ENCODE measurements at places on chromosomes 6 and 20.

DNA sequence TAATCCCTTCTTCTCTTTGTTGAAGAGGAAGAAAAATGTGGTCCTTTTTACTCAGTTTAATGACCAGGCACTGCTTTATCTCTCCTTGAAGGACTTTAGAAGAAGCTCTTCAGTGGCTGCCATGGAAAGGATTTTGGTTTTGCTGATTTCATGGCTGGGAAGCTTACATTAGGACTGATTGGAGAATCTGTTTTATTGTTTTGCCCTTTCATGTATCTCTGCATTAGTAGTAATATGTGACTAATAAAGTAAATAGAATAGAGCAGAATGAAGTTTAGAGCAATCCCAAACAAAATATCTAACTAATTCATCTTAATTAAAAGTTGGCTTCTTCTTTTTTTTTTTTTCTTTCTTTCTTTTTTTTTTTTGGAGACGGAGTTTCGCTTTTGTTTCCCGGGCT is 502.9 kb downstream of the HAO1 start:
- no peak for DNase-seq

DNA sequence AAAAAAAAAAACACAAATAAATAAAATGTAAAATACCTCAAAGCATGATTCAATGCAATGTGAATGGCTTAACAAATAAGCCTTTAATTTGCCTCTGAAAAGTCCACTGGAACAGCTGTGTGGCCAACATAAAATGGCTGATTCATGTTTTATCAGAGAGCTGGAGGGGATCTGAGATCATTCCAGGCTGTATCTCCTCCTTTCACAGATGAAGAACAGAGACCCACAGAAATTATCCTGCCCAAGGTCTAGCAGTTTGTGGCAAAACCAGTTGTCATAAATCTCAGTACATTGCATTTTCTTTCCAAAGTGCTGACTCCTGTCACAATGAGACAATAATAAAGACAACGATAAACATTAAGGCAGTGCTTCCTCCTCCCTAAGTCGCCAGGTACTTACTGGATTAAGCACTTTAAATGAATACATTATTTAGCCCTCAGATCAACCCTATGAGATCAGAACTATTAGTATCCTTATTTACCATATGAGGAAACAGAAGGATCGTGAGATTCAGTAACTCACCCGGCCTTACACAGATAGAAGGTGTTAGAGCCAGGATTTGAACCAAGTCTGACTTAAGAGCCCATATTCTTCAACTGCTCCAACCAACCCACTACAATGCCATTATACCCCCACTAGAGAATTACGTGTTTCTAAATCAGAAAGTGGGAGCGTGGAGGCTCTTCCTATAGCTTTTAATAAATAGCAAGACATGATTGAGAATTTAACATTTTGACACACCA is 118.3 kb downstream of the KIF13A start:
- no peak for DNase-seq

DNA sequence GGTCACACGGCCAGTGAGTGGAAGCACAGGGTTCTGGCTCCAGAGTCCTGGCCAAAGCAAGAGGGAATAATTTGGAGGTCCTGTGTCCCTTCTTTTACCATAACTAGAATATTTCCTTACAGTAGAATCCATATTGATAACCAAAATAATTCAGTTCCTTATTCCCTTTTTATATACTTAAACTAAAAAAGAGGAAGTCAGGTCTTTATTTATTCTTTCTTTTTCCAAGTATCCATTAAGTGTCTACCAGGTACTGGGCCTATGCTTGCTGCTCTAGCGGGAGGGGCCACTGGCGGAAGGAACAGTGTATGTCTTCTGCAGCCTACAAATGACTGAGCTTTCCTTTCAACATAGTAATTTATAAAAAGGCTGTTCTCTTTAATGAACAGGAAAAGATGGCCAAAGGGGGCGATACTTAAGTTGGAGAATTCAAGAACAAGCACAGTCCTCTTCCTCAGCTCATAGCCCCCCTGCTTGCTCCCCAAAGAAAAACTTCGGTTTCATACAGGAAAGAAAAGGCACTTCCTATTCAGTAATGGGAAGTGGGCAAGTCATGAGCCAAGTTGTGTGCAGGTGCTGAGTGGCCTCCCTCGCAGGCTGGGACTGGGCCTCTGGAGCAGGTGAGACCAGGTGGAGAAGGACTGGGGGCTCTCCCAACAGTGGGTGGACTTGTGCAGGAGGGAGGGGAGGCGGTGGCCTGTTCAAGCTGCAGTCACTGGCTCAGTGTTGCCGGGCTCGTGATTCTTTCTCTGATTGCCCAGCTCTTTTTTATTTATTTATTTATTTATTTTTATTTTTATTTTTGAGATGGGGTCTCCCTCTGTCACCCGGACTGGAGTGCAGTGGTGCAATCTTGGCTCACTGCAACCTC is 110.9 kb downstream of the ARMC2 start:
- DNase-seq = no peak

- DNase-seq = peak; percentile 38
These were observed 113.2 kb downstream of the MAFB start for GRCh38 chr20:40575851-40576250.

DNA sequence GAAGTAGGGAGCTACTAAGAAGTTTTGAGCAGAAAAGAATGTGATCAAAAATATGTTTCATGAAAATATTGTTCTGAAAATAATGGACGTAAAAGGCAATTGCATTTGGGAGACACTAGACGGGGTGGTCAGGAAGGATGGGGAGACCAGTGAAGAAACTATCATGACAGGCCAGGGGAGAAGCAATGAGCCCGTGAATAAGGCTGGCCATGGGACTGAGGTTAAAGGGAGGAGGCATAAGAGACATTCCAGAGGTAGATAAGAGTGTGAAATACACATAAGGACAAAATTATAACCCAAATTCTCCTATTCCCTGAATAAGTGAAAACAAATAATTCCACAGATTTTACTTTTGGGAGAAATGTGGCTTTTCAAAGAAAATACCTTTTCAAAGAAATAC is 51.7 kb downstream of the MARCKS start:
- DNase-seq = no peak

- DNase-seq = no peak
These were observed 156.2 kb downstream of the SOX4 start for GRCh38 chr6:21749754-21750153.

- no peak for DNase-seq
These were observed 1.2 kb upstream of the KCNB1 start for GRCh38 chr20:49483696-49484123.

DNA sequence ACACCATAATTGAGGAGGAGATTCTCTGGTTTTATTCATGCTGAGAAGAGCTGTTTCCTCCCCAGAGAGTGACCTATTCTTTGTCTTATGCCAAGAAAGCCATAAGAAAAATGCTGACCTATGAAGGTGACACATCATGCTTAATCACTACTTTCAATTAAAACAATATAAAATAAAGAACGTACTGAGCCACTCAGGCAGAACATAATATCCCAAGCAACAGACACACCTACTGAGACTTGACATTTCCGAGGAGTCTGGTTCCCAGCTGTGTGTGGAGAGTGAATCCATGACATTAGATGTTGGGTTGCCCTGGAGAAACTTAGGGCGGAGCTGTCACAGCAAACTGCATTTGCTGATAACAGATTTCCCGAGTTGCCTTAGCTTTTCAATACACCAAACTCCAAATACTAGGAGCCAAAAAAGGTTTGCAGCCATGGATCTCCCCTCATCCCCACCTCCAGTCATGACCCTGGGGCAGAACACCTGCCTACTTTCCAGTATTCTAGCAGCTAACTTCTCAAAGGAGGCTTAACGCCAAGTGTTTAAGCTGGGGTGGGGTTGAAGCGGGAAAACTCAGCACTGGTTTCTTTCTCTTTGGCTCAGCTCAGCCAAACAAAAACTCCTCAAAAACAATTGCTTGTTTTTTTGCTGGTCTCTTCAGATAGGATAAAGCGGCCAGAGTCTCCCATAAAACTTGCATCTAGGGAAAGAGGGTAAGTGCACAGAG is 92.2 kb downstream of the BACH2 start:
- no peak for DNase-seq

- DNase-seq = no peak
These were observed 10.4 kb upstream of the NT5DC1 start for GRCh38 chr6:116090251-116090650.

DNA sequence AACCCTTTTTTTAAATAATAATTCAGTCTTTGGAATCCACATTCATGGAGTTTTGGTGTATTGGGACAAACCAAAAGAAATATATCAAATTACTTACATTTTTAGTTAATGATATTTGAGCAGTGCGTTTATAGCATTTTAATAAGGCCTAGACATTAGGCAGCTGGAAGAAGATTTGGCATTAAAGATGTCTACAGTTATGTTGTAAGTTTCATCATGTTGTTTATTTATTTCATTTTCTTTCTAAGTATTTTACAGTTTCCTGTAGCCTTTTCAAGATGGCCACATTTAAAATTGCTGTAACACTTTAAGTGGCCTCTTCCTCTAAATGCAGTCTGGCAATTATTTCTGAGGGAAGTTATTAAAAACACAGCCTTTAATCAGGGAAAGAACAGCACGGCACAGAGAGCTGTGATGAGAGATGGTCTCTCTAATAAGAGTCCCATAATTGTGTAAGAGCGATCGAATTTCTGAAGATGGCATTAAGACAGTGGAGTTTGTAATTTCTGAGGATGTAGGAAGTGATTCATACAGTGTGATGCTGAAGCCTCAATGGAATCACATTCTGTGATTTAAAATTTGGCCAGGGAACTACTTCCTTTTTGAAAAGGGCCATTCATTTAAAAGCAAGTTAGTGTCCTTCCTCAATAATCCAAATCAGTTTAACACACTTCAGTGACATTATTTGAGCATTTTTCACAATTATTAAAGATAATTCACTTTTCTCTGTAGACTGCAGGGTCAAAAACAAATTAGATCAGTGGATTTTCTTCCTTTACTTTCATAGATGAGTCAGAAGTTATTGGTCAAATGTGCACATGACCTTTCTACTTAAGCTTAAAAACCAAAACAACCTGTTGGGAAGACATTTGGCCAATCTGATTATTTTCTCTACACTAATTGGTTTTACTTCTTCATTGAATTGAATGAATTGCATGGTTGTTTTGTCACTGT is 52.4 kb upstream of the EDN3 start:
- peak; percentile 55 for DNase-seq

DNA sequence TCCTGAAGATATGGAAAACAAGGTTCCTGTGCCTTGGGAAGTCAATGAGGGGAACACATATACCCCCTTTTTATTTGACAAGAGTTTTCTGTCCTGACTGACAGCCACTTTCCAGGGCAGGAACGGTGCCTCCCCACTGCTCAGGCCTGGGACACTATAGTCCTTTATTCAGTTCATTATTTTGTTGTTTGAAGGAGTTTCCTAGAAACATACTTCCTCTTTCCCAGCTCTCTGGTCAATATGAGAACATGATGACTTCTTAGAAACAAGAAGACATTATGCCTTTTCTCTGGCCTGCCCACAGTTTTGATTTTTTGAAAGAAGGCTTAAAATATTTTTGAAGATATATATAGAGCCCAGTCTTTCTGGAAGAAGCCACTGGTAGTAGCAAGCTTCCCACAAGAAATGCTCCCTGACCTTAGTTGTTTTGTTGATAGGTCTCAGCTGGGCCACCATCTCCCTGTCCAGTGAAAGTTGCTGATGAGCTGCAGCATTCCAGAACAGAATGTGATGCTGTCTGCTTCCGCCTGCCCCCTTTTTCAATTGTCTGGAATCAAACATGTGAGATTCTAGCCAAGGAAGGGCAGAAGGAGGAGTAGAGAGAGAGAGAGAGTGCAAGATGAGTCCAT is 350.0 kb upstream of the PRND start:
- peak; percentile 64 for DNase-seq

GRCh38 chr6:67887747-67888545 is 747.1 kb upstream of the ADGRB3 start:
- DNase-seq = no peak

GRCh38 chr6:39790772-39791171 is 1.4 kb upstream of the DAAM2 start:
- no peak for DNase-seq

DNA sequence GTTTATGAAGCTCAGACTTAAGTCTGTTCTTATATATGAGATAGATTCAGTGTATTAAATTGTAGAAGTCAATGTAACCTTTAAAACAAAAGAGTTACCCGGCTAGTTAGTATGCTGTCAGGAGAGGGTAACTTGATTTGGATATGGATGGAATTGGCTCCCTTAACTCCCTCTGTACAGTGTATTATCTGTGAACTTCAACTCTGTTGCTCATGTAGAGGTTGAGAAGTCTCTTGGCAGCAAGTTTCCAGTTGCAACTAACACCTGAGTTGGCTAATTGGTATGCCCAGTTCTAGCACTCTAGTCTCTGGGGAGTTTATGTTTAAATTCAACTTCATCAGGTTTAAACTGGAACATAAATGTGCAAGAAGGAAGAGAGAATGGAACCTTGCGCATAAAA is 111.0 kb downstream of the NCOA3 start:
- no peak for DNase-seq

DNA sequence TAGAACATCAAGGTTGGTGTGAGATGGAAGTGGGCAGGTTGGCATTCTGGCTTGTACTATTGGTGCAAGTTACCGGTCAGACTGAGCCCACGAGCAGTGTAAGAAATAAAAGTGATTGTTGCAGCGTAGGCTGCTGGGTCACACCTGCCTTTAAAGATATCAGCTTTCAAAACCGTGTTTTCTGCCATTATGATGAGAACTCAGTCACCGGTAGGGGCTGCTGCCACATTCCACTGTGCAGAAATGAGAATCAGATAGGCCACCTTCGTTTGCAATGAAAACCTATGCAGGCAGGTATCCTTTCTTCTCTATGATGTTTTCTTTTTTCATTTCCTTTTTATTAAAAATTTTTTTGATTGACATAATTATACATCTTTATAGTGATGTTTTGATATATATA is 168.5 kb downstream of the MYLK4 start:
- no peak for DNase-seq

DNA sequence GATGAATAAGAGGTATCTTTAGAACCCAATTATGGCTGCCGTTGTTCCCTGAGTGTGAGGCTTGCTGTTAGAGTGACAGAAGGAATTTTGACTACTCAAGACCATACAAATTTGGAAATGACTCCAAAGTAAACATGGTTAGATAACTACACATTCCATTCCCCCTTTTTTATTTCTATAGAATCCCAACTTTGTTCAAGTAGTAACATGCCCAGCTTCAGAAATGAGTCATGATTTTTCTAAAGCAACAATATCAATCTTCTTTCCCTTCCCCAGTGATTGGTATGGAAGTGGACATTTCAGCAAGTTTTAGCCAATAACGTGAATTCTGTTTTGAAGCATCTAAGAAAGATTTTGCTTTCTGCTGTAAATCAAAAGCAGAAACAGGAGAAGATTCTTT is 37.8 kb downstream of the HCRTR2 start:
- DNase-seq = no peak

DNA sequence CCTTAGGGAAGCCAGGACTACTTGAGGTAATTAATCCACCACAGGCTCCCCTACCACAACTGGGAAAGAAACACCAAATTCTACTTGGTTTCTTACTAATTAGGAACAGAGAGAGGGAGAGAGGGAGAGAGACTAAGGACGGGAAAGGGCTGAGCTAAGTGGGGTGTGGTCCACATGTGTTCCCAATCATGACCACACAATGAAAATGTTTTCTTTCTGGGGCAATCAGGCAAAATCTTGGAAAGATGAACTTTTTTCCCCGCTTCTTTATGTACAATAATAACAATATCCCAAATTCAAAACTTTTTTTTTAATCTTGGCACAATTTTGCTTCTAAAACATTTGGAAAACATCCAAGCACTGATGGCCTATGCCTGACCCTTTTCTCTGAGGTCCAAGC is 734.4 kb downstream of the MAFB start:
- no peak for DNase-seq
